ENCODE measurements at places on chromosomes 3 and 15.

- no peak for DNase-seq
These were observed 12.1 kb upstream of the TEX9 start for GRCh38 chr15:56353119-56353518.

GRCh38 chr3:178546079-178546478 lies 9.8 kb downstream of the KCNMB2 start:
- DNase-seq, result no peak

GRCh38 chr3:193921465-193921864 lies 214.5 kb upstream of the HES1 start:
- no peak for DNase-seq

GRCh38 chr3:157920822-157921700 lies 185.2 kb downstream of the SHOX2 start:
- no peak for DNase-seq

DNA sequence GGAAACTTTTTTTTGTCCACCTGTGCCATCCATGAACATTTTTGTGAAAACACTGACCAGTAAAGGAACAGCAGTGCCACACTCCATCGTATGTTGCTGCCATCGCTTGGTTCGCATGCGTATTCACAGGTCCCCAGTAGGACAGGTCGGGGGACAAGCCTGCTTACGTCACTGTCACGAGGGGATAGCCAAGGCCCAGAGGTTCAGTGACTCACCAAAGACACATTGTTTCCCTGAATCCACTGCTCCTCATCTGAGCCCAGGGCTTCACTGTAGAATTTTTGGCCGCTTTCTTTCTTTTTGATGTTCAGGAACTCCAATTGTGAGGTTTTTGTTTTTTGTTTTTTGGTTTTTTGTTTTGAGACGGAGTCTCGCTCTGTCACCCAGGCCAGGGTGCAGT lies 5.9 kb downstream of the ADPRH start:
- no peak for DNase-seq

DNA sequence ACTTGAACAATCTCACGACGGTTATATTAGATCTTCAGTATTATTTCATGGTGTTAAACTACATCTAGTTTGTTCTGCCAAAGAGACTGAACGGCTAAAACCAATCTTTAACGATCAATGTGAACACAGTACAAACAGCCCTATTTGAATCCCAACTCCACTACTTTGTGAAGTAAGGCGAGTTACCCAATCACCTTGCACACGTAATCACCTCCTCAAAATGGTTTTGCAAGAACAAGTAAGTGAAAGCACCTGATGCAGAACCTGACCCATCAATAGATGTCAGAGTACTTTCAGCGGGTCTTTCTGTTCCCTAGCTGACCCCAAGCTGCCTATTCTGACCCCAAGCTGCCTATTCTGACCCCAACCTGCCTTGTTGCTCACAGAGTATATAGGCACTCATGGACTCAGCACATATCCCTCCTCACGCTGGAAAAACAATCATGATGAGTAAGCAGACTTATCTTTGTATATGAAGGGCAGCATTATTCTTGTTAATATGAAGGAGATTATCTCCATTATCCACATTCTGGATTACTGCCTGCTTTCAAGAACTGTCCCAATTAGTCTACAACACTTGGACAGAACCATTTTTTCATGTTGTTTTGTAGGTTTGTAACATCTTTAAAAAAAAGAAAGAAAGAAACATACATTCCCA lies 3.7 kb downstream of the KPNA1 start:
- no peak for DNase-seq

DNA sequence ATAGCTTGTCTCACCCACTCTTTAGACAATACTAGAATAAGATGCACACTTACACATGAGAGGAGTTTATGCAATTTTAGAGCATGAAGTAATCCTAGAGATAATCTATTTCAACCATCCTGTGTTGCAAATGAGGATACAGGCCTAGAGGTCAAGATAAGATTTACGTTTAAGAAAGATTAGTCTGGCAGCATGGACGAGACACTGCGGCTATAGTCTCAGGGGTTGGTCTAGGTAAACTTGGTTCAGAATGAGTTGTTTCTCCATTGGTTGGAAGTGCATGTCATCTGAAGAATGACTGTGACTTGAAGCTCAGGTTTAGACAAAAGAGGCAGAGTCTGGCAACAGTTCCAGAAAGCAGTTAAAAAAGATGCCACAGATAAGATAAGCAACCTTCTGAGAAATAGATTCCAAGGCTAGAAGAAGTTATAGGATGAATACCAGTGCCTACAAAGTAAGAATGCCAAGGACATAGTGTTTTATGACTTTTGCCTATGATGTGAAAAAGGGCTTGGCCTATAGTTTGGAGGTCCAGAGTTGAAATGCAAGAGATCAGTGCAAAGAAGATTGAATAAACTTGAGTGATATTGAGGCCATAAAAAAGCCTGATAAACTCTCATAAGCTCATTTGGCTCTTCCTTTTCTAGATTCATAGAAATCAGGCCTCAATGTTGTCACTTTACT lies 631.0 kb downstream of the SQOR start:
- DNase-seq, result no peak

DNA sequence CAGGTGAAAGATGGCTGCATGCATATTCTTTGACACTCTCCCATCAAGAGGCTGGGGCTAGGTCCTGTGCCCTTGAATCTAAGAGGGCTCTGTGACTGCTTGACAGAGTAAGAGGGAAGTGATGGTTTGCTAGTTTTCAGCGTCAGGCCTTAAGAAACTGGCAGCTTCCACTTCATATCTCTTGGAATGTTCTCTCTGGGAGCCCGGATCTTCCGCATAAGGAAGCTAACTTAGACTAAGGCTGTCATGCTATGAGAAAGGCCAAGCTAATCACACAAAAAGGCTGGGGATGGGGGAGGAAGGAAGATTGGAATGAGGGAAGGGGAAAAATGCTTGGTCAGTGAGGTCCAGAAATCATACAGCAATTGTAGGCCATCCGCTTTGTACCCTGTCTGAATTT lies 50.0 kb downstream of the MB21D2 start:
- DNase-seq, result no peak

- DNase-seq, result no peak
These were observed 522.2 kb upstream of the SUCLG2 start for GRCh38 chr3:68176600-68176999.

DNA sequence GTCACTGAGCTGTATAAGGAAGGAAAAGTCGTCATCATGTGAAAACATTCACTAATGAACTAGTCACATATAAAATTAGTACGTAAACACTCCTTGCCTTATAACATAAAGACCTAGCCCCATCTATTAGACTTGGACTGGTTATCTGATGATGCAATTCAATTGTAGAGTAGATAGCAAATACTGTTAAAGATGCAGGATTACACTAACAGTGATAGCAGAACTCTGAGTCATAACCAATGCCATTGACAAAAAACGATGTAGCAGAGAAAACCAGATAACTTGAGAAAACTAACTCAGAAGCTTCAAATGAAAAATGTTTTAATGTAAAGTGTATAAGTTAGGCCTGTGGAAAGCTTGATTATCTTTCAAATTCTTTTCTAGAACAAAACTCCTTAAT lies 132.2 kb downstream of the WDR72 start:
- DNase-seq, result no peak

GRCh38 chr15:60964527-60964926 lies 264.6 kb downstream of the RORA start:
- DNase-seq, result no peak

- no peak for DNase-seq
These were observed 9.8 kb downstream of the NR2C2 start for GRCh38 chr3:14957153-14957552.

DNA sequence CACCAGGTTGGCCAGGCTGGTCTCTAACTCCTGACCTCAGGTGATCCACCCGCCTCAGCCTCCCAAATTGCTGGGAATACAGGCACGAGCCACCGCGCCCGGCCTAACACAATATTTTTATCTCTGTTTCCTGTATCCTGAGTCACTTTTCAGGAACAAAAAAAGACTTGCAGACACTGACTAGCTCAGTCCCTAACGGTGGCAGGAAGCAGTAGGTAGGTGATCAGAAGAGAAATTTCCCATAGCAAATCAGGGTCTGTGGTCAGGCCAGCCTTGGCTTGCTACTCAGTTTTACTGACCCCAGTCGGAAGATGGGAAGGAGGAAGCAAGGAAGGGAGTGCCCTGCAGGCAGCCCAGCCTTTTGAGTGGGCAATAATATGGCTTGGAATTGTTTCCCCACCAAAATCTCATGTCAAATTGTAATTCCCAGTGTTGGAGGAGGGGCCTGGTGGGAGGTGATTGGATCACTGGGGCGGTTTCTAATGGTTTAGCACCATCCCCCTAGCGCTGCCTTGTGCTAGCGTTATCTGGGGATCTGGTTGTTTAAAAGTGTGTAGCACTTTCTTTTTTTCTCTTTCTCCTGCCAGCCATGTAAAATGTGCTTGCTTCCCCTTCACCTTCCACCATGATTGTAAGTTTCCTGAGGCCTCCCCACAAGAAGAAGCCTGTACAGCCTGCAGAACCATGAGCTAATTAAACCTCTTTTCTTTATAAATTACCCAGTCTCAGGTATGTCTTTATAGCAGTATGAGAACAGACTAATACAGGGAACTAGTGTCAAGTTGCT lies 19.5 kb upstream of the CDCP1 start:
- no peak for DNase-seq

DNA sequence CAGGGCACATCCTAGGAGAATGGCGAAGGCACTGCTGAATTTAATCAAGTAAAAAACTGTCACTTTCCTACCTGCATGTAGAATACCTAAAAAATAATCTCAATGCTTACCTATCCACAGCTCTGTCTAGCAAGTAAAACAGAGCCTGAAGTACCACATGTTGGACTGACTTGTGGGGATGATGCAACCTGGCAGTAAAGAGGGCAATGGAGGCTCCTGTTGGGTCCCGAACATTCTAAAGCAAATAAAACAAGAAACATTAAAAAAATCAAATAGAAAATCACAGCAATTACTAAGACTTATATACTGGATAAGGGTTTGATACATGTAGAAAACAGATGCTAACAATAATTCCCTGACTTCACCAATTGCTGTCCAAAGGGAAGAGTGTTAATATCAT lies 56.1 kb downstream of the PTPN9 start:
- no peak for DNase-seq

DNA sequence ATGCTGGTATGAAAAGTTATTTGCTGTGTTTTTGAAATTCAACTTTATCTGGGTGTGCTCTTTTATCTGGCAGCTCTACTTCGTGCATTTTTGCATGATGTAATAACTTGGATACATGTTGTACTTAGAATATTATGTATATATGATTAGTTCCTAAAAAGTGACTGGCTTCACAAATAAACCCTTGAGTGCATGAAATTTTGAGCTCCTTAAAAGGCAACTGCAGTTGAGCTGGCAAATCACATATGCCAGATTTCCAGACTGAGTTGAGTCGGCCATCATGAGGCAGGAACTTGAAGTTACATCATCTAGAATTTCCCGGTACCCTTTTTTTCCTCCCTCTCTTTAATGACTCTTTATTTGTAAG lies 162.5 kb downstream of the FNDC3B start:
- no peak for DNase-seq

GRCh38 chr3:152069871-152070270 lies 196.4 kb downstream of the SUCNR1 start:
- no peak for DNase-seq

- DNase-seq, result peak; percentile 27
These were observed 47.2 kb upstream of the ICE2 start for GRCh38 chr15:60526127-60526616.

- peak; percentile 34 for DNase-seq
These were observed 74.6 kb downstream of the TGFBR2 start for GRCh38 chr3:30680789-30681648.

GRCh38 chr3:13193320-13194284 lies 120.4 kb upstream of the IQSEC1 start:
- DNase-seq, result no peak

DNA sequence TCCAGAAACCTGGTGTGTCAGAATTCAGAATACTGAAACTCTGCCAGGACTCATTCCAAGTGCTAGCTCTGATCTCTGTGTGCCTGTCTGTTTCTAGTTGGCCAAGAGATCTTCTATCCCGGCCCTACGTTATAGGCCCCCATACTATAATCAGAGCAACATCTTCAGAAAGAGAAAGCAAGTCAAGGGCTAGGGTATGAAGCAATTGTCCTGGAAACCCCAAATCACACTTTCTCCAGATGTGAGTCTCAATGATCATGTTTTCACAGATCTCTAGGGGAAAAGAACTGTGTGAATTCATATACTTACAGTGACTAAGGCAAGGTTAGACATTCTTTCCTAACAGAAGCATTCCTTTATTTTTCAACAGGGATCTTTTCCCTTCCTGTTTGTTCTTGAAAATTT lies 309.7 kb downstream of the SLC9A9 start:
- DNase-seq, result no peak

DNA sequence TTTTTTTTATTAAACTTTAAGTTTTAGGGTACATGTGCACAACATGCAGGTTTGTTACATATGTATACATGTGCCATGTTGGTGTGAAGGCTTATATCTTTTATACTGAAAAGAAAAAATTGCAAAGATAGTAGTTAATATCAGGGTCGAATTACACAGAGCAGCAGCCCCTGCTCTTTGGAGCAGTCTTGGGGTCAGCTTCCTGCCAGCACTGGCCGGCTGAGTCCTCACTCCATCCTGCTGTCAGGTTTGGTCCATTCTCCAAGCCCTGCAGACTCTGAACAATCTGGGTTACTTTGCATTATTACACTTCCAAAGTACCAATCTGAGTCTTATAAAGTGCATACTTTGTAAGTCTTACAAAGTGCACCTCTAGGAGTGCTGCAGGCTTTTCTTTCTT lies 66.0 kb downstream of the COL8A1 start:
- DNase-seq, result no peak

GRCh38 chr15:69359722-69360121 lies 54.4 kb upstream of the KIF23 start:
- no peak for DNase-seq

- DNase-seq, result no peak
These were observed 18.0 kb upstream of the ZXDC start for GRCh38 chr3:126493739-126494138.

DNA sequence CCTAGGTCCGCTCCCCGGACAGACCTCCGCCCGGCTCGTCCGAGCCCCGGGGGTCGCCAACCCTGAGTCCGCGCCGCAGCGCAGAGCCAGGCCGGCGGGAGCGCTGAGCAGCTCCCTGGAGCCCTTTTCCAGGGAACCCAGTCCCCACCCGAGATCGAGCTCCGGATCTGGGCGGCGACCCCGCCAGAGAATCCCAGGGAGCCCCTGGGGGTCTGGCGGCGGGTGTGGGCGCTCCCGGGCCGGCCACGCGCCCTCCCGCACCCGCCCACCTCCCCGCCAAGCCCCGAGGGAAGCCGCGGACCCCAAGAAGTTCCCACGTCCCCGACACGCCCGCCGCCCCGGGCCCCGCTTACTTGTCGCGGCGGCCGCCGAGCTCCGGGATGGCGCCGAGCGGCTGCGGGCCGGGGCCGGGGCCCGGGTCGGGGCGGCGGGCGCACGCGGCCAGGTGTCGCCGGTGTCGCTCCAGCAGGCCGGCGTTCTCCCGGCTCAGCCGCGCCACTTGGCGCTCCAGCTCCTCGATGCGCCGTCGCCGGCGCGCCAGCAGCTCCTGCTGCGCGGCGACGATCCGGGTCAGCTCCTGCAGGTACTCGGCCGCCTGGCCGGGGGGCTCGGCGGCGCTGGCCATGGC lies 137.7 kb downstream of the NUP210 start:
- no peak for DNase-seq

Data from heart right ventricle (tissue), 16 donors.